ENCODE measurements at places on chromosomes 2 and 18.

DNA sequence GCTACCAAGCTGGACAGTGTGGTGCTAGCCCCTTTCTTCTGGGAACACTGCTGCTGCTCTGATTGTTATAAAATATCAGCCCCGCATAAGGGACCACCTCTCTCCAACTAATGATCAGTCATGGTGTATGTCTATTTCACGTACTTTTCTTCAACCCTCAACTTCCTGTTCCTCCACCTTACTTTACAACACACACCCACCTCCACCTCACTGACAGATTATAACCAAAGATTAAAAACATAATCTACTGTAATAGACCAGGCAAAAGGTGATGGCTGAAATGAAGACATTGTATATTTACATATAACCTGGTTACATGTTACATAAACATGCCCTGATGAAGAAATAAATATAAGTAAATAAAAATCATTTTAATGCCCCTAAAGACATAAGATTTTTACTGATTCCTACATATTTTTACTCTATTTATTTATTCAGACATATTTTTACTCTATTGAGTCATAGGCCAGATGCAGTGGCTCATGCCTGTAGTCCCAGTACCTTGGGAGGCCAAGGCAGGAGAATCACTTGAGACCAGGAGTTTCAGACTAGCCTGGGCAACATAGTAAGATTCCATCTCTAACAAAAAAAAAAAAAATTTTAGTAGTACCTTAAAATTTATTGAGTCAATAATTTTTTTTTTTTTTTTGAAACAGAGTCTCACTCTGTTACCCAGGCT lies 12.8 kb downstream of the STK39 start:
- DNase-seq = no peak

DNA sequence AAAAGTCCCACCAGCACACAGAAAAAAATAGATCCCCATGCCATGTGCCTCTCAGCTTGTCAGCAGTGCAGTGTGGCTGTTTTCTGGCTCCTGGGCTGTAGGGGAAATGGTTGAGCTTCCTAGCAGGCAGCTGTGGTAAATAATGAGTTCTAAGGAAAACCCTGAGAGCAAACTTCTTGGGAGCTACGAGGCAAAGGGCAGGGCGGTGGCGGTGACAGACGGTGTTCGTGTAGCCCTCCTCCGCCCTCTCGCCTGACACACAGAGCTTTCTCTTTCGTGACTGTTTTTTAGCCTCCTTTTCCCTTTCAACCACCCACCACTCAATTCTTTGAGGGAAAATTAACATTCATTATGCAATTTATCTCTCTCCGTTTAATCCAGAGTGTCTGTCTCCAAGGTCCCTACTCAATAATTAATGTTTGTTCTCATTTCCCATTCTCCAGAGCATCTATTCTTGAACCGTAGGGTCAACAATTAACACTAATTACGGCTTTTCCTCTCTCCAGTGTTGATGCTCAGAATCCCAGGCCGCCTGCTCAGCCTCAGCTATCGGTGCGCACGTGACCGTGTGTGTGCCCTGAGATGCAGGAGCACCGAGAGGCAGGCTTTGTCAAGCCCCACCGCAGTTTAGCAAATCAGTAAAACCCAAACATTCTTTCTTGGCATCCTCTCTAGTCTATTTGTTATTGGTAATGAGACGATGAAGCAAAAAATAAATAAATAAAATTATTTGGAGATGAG lies 50.1 kb downstream of the KIAA2012 start:
- DNase-seq = no peak

DNA sequence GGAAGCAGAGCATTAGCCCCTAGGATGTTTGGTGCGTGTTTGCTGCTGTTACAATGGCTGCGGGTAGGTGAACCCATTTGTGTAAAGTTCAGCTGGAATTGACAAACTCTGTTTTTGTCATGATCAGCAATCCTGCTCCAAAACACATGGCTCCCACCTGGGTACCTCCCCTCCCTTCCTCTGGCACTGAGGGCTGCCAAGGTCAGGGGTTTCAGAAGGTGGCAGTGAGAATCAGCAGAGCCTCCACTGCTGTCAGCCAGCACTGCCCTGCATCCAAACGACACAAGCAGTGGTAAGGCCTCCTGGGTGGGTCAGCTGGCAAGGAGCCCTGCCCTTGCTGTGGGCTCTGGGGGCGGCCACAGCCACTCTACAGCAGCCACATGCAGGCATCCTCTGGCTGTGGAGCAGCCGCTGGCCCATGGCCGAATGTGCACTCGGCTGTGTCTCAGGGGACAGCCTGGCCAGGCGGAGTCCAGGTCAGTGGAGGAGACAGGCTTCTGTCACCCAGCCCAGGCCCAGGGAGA lies 32.8 kb upstream of the LDLRAD4 start:
- DNase-seq = no peak

- no peak for DNase-seq
These were observed 127.1 kb upstream of the CDH7 start for GRCh38 chr18:65623676-65624075.

DNA sequence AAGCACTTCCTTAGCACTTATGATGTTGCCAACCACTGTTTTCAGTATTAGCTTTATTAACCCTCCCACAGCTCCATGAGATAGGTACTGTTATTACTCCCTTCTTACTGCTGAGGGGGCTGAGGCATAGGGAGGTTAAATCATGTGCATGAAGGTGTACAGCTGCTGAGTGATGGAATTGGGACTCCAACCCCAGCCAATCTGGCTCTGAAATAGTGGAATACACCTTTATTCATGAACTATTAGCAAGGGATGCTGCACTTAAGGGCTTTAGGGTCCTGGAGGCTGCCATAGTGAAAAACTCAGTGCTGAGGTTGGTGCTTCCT lies 19.2 kb downstream of the SMARCAL1 start:
- no peak for DNase-seq

DNA sequence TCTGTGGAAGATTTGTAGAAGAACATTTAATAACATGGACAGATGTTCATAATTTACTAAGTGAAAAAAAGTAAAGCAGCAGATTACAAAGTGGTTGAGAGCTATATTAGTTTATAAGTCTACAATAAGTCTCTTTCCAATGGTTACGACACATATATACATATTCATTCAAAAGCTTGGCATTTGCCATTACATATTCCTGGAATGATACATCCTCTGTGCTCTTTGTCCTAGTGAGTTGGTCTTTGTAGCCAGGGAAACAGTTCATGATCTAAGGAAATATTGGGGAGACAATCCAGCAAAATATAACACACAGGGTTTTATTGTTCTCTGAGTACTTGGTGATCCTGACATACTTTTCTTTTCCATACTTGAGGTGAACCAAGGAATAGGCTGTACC lies 32.5 kb upstream of the SOS1 start:
- DNase-seq = no peak
